CD8-positive, alpha-beta memory T cell (primary cell): ENCODE measurements at places on chromosomes 3 and 15. TPM values are rescaled to one million over a fixed set of nuclear protein-coding genes. Genes with fewer than 3 reads are reported as not detected.

DNA sequence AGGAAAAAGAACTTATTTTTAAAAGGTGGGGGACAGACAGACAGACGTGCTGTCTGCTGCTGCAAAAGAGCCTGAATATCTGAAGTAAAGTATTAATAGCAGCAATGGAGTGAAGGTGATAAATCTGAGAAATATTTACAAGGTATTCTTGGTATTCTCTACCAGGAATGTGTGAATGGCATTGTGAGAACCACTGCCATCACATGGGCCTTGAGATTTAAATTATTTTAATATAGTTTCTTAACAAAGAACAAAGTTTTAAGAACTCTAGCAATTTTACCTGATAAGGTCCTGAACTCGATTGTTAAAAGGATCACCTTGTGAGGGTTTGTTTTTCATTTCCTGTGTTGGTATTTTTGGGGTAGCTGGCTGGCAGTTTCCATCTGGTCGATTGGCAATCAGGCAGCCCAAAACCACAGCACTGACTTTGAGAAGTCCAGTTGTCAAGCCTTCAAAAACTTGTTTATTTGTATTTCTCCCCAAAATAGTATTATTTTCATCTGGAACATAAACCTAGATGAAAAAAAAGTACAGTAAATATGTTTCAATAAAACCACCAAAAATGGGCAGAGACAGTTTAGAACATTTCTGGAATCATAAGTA, 97.3 kb downstream of the ISL2 start:
- no peak for DNase-seq

GRCh38 chr15:66944121-66944520, 121.3 kb upstream of the SMAD3 start:
- no peak for DNase-seq

- DNase-seq = no peak
Observed at GRCh38 chr3:88987776-88988175, 119.6 kb upstream of the EPHA3 start.

- no peak for DNase-seq
Observed at GRCh38 chr3:82424031-82424339, 662.5 kb upstream of the GBE1 start.

GRCh38 chr3:44896440-44896839, 22.0 kb downstream of the TGM4 start:
- no peak for DNase-seq

DNA sequence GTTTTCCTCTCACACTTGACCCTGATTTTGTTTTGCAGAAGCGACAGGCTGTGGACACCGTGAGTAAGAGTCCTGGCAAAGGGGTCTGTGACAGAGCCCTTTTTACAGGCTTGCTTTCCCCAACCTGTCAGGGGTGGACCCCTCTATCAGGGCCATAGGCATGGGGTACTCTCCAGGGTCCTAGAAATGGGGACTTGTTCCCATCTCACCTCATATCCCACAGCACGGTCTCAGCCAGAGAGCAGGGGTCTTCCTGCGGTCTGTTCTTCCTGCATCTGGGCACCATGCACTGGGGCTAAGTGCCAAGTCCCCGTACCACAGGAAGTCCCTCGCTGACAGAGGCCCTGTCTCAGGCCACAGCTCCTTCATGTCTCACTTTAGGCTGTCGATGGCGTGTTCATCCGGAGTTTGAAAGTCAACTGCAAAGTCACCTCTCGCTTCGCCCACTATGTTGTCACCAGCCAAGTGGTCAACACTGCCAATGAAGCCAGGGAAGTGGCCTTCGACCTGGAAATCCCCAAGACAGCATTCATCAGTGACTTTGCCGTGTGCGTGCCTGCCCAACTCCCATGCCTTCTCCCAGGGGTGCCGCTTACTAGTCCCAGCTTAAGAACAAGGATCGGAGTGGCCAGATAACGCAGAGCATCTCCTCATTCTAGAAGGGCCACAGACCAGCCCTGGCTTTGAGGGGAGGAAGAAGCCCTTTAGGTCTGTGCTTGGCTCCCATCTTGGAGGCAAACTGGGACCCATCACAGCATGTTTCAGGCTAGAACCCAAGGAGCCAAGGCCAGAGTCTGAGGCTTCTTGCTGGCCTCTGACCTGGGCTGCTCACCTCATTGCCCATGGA, 783 bp downstream of the ITIH1 start:
- no peak for DNase-seq

DNA sequence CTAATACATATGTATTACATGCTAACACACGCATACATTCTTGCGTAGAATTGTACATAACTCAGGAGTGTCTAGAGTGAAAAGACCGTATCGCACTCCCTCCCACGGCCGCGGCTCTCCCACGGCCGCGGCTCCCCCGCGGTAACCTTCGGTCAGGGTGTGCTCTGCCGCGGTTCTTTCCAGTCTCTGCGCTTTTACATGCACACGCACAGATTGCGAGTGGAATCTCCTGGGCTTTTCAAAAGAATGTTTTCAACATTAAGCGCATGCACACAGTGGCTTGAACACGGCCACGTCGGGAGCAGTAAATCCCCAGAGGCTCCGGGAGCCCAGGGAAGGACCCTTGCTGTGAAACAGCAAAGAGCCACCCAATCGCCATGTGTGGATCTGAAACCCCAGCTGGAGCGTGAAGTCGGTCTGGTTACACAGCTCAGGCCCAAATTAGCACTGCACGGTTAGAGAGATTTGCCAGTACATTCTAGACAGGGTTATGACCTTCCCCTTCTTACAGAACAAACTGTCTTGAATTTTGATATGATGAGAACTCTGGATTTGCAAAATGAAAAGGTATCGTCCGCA, 805 bp upstream of the RGMA start:
- DNase-seq = no peak

GRCh38 chr3:171811295-171811912, 1.1 kb upstream of the PLD1 start:
- no peak for DNase-seq

DNA sequence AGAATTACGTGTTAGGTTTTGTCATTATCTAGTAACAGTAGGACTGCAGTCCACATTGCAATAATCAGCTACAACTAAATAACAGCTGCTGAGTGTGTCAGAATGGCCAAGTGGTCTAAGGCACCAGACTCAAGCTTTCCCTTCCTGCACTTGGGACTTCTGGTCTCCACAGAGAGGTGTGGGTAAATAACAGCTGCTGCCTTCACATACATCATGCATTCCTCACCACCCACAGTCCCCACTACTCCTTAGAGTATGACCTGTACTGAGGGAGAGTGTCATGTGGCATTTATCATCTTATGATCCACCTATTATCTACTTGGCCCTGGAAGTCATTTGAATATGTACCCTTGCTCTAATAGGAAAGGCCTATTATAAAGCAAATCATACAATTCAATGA, 22.2 kb upstream of the ZMAT3 start:
- DNase-seq = no peak

DNA sequence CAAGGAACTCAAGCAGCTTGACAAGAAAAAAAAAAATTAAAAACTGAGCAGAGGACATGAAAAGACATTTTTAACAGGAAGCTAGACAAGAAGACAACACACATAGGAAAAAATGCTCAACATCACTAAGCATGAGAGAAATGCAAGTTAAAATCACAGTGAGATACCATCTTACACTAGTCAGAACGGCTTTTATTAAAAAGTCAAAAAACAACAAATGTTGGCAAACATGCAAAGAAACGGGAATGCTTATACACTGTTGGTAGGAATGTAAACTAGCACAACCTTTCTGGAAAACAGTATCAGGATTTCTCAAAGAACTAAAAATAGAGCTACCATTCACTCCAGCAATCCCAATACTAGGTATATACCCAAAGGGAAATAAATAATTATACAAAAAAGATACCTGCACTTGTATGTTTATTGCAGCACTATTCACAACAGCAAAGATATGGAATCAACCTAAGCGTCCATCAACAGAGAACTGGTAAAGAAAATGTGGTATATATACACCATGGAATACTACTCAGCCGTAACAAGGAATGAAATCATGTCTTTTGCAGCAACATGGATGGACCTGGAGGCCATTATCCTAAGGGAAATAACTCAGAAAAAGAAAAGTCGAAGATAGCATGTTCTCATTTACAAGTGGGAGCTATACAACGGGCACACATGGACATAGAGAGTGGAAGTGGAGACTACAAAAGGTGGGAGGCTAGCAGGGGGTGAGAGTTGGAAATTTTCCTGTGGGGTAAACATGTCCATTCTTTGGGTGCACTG, 5.2 kb downstream of the GOLIM4 start:
- DNase-seq = no peak

DNA sequence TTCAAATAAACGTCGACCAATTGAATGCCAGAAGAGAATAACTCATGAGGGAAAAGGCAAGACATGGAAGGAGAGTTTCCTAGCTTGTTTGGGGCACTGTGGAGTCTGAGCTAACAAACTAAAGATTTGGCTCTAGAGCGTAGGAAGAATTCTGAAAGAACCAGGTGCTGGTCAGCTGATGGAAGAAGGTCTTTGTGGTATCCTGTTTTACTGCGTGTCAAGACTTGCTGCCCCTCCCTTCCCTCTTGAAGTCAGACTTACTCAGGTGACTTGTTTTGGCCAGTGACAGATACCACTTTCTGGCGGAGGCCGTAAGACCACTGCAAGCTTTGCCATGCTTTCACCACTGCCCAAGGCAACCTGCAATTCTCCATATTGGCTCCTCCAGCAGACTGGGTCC, 673 bp upstream of the HCLS1 start:
- no peak for DNase-seq

- DNase-seq = peak; percentile 19
Observed at GRCh38 chr3:105747060-105747541, 121.7 kb downstream of the CBLB start.

The CRYGS gene
- 3.0 TPM for total RNA-seq

The GOLGA6D gene
- total RNA-seq = not detected

The IL17RD gene
- total RNA-seq = 0.04 TPM

The C15orf61 gene
- 5.1 TPM for total RNA-seq

The CHRNA3 gene
- not detected for total RNA-seq
